Nephron progenitor cell (in vitro differentiated cells): ENCODE measurements at places on chromosomes 11 and 22.
A peak's percentile ranks its signal among the peaks of the same experiment; 100 is the strongest.

DNA sequence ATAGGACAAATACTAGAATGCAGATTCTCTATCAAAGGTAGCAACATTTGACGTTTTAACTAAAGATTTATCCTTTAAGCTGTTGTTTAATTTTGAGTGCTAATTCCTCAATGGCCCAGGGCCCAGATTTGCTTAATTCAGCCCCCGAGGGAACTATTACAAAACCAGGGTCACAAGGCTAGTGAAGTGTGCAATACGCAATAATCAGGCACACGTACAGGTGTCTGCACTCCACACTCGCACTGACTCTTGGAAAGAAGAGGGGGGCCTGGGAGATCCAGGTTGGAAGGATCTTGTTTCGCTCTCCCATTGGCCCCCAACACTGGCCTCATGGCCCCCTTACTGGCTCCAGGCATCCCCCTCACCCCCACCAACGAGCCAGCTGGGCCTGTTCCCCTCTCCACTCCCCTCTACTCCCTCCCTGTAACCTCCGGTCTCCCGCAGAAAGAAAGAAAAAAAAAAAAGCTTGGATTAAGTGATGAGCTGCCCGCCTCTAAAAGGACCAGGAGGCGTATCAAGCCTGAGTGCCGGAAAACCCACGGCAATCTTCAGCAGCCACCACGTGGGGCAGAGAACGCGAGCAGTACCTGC is 2.2 kb upstream of the KIRREL3 start:
- no peak for DNase-seq

DNA sequence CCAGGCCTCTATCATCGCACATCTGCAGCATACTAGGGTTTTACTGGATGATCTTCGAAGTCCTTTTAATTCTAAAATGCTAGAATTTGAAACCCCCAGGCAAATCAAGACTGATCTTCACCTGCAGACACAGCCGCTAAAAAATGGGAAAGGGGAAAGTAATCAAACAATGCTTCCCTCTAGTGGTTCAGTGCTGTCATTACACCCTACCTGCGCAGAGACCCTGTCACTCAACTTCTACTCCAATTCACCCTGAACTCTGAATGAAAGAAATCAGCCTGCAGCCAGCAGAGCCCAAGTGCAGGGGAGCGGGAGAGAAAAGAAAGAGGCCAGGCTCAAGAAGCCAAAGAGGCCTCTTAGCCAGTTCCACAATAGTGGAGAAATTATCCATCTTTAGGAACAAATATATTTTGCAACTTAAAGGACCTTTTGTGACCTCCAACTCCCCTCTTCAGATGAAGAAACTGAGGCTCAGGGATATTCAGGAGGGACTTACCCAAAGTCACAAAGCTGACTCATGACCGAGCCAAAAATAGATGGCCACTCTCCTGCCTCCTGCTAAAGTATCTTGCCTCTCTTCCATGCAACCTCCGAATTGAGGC is 33.0 kb downstream of the SERGEF start:
- DNase-seq = peak; percentile 48

- no peak for DNase-seq
Observed at GRCh38 chr22:39128508-39128907, 24.0 kb downstream of the CBX7 start.

DNA sequence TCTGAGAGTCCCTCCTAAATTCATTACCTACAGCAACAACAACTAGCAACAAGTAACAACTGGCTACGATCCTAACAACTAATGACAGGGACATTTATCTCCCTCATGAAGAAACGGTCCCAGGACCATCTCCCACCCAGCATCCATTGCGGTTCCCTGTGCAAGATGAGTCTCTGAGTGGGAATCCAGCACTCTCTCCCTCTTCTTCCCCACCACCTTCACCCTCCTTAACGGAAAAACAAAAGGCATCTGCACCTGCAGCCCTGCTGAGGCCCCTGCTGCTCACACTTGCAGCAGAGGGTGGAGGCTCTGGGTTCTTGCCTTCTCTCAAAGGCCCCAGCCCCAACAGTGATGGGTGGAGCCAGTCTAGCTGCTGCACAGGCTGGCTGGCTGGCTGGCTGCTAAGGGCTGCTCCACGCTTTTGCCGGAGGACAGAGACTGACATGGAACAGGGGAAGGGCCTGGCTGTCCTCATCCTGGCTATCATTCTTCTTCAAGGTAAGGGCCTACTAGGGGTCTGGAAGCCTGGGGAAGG is at the start of gene CD3G:
Gene CD3G (plus strand): TSS at position 364 of the 535 bp plus-strand sequence. CDS start 80 bp downstream, at position 444.
- no peak for DNase-seq

DNA sequence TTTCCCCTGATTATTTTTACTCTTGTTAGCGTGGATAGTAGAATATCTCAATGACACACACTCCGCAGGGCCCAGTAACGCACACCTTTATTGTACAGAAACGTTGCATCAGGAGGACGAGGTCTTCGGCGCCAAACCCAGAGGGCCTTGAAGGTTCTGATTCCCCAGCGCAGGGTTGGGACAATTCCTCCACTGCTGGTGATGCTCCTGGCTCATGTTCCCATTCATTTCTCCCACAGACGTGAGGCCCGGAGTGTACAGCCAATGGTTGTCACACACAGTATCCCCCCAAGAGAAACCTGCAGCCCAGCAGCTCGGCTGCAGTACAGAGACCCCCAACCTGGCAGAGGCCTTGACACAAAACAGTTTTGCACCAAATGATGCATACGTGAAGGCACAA is 6.1 kb upstream of the ANO1 start:
- no peak for DNase-seq

DNA sequence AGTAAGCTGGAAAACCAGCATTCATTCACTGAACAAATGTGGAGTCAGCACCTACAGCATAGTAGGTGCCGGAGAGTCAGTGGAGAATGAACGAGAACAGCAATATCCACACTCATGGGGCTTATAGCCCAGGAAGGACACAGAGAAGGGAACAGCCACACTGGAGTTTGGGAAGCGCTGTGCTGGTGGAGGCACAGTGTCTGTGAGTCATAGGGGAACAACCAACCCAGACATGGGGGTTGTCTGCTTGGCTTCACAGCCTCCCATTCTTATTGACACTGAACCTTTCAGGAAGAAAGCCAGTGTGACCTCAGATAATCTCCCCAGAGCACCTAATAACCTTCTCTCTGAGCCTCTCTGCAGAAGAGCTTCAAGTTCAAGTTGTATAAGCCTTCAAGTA is 56.6 kb upstream of the UBASH3B start:
- DNase-seq = no peak

DNA sequence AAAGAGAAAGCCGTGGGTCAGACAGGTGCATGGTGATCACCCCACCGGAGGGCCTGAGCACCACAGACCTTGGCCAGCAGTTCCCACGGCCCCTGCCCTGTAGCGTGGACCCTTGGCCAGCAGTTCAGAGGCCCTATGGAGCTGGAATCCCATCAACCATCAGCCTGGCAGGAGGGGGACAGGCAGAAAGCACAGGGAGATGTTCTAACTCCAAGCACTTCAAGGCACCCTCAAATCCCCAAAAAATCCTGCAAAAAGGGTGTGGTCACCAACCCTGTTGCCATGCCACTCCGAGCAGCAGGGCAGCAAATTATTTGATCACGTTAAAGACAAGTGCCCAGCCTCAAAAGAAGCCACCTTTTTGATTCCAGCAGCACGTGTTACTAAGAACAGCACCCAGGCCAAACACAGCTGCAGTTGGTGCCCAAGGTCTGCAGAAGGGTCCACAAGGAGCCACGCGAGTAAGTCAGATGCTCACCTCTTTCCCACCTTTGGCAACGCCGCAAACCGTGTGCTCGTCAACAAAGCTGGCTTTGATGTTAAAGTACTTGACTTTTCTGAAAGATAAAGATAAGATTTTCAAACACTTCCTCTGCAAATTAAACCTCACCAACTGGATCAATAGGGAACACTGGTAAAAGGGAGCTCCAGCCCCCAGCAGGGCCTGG is 26.2 kb upstream of the COMT start:
- no peak for DNase-seq
